ENCODE measurements at places on chromosomes 16 and 17. TPM values are rescaled to one million over a fixed set of nuclear protein-coding genes. Genes with fewer than 3 reads are reported as not detected.

Gene RCVRN
- not detected for total RNA-seq

Gene NDUFAF8
- total RNA-seq: 97.2 TPM

Gene INPP5K
- total RNA-seq: 18.2 TPM

Gene SHBG
- not detected for total RNA-seq

Gene SLC16A13
- 5.2 TPM for total RNA-seq

Gene SLC6A2
- total RNA-seq: not detected

Gene CCL17
- not detected for total RNA-seq

Gene CCDC200
- not detected for total RNA-seq

GRCh38 chr17:79741751-79742588, 11.2 kb downstream of the ENPP7 start:
- H3K27ac ChIP-seq: no peak overlapping the region
- no peak overlapping the region for H3K4me3 ChIP-seq
- peaks cover 41% of the 10 kb centered on the region for H3K27me3 ChIP-seq
- no peaks in the 10 kb centered on the region for H3K36me3 ChIP-seq

GRCh38 chr17:46772475-46773220, 45.8 kb downstream of the WNT3 start:
- DNase-seq: no peak
- no peaks in the 10 kb centered on the region for H3K36me3 ChIP-seq
- peak overlapping the region; percentile 65 for H3K4me3 ChIP-seq
- H3K27me3 ChIP-seq: peaks cover 48% of the 10 kb centered on the region

- no peaks in the 10 kb centered on the region for H3K4me1 ChIP-seq
- H3K4me3 ChIP-seq: no peak overlapping the region
- no peak overlapping the region for H3K27ac ChIP-seq
- H3K36me3 ChIP-seq: peaks cover 2% of the 10 kb centered on the region
- H3K27me3 ChIP-seq: no peaks in the 10 kb centered on the region
These were observed 2.1 kb downstream of the IGFALS start for GRCh38 chr16:1791256-1791942.

GRCh38 chr17:82858376-82859126, 18.7 kb upstream of the ZNF750 start:
- peaks cover 42% of the 10 kb centered on the region for H3K4me1 ChIP-seq
- peak overlapping the region; percentile 48 for H3K4me3 ChIP-seq
- DNase-seq: no peak
- no peaks in the 10 kb centered on the region for H3K27me3 ChIP-seq
- H3K27ac ChIP-seq: peak overlapping the region; percentile 85

GRCh38 chr17:78910497-78911284, 7.7 kb upstream of the CEP295NL start:
- DNase-seq: no peak
- no peaks in the 10 kb centered on the region for H3K27me3 ChIP-seq
- H3K36me3 ChIP-seq: no peaks in the 10 kb centered on the region
- H3K4me3 ChIP-seq: no peak overlapping the region
- no peak overlapping the region for H3K27ac ChIP-seq

- H3K4me1 ChIP-seq: peaks cover 2% of the 10 kb centered on the region
- DNase-seq: no peak
- H3K27me3 ChIP-seq: peaks cover 5% of the 10 kb centered on the region
- no peak overlapping the region for H3K27ac ChIP-seq
- H3K36me3 ChIP-seq: no peaks in the 10 kb centered on the region
These were observed 183.5 kb upstream of the ANKFN1 start for GRCh38 chr17:55969562-55970324.

DNA sequence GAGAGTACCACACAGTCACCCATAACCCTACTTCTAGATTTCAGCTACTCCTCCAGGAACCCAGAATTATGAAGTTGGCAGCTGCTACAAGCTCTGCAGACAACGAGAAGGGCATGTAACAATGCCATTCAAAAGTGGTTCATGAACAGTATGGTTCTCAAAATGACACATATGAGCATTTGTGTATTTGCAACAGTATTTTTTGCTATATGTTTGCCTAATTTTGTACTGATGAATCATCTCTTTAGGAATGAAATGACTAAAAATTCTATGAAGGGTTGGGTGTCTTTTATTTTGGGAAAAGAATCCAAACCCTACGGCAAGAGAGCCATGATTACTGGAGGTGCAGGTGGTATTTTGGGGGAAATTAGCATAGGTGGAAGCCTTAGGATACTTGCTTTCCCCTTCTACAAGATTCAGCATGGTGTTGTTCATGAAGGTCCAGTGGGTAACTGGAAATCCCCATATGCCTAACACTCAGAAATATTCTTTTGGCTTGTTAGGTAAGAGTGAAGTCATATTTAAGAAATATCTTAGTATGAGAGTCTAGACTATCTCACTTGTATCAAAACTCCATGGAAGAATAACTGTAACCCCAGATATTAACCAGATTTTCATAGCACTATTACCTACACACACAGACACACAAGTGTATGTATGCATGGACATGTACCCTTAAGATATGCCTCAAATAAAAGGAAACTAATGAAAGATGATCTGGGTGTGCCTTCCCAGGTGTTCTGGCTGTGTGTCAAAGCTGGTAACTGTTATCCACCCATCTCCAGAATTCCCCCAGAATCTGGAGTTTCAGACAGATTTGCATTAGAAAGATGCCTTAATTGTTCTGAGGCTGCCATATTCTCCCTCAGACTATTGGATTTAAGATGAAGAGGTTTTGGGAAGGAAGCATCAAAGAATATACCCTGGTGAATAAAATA, 688.2 kb upstream of the SOX9 start:
- H3K4me1 ChIP-seq: no peaks in the 10 kb centered on the region
- no peaks in the 10 kb centered on the region for H3K27me3 ChIP-seq
- DNase-seq: no peak
- H3K36me3 ChIP-seq: no peaks in the 10 kb centered on the region

DNA sequence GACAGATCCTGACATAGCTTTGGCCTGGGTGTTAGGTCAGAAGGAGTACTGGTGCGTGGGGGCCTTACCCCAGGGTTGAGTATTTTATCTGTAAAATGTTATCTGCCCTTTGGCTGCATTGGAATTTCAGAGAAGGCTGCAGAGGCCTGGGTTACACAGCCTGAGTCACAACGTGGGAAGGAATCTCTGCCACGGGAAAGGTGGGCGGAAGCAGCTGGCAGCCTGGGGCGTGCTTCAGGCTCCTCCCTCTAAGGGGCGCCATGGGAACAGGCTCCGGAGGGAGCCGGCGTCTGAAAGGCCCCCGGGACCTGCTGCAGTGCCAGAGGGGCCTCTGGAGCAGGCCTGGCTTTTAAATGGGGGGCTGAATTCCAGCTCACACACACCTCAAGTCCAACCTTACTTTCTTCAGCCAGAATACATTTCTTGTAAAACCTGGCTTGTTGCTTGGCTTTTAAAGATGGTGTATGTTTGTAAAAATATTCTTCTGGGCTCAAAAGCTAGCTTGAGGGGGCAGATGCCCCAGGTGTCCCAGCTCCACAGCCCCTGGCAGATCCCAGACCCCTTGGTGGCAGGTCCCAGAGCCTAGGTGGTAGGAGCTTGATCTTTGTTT, 142.2 kb downstream of the RAB11FIP4 start:
- H3K36me3 ChIP-seq: no peaks in the 10 kb centered on the region
- no peak overlapping the region for H3K4me3 ChIP-seq
- no peak overlapping the region for H3K27ac ChIP-seq

- H3K4me1 ChIP-seq: peaks cover 11% of the 10 kb centered on the region
- H3K27me3 ChIP-seq: no peaks in the 10 kb centered on the region
- peak overlapping the region; percentile 7 for H3K27ac ChIP-seq
- H3K4me3 ChIP-seq: no peak overlapping the region
- no peaks in the 10 kb centered on the region for H3K36me3 ChIP-seq
These were observed 3.8 kb downstream of the SLC46A1 start for GRCh38 chr17:28402224-28402630.

DNA sequence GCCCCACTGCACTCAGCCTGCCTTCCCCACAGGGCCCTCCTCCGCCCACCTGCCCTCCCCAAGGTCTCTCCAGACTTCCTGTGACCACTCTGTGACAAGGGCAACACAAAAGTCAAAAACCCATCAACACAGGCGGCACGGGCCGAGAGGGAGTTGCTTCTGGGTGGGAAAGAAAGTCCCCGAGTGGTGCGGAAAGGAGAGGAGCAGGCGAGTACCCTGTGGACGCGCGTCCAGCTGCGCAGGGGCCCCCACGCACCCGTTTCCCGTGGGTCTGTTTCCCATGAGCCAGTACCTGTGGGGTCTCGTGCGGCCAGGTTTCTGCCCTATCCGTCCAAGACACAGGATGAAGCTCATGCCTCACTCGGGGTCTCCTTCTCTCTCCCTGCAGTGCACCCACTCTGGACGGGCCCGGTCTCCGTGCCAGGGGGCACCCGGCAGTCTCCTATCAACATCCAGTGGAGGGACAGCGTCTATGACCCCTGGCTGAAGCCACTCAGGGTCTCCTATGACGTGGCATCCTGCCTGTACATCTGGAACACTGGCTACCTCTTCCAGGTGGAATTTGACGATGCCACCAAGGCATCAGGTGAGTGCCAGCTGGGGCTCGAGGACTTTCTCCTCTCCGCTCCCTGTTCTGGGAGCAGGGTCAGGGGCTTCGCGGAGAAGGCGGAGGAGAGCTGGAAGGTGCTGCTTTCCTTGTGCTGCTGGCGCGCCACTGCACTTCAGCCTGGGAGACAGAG, 12.2 kb downstream of the CD2BP2 start:
- DNase-seq: no peak
- no peaks in the 10 kb centered on the region for H3K27me3 ChIP-seq
- no peak overlapping the region for H3K27ac ChIP-seq
- H3K4me1 ChIP-seq: peaks cover 6% of the 10 kb centered on the region
- no peaks in the 10 kb centered on the region for H3K36me3 ChIP-seq

DNA sequence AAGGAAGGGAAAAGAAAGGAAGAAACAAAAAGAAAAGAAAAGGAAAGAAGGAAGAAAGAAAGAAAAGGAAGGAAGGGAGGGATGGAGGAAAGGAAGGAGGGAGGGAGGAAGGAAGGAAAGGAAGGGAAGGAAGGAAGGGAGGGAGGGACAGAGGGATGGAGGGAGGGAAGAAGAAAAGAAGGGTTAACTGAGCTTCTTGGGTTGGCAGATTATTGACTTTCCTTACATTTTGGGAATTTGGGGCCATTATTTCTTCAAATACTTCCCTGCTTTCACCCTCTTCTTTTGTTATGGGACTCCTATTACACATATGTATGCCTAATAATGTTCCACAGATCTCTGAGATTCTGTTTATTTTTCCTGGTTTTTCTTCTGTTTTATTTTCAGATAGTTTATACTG, 285.6 kb downstream of the KCNJ2 start:
- no peaks in the 10 kb centered on the region for H3K27me3 ChIP-seq
- H3K4me3 ChIP-seq: no peak overlapping the region
- H3K4me1 ChIP-seq: no peaks in the 10 kb centered on the region
- no peak overlapping the region for H3K27ac ChIP-seq
- no peak for DNase-seq
- H3K36me3 ChIP-seq: no peaks in the 10 kb centered on the region

DNA sequence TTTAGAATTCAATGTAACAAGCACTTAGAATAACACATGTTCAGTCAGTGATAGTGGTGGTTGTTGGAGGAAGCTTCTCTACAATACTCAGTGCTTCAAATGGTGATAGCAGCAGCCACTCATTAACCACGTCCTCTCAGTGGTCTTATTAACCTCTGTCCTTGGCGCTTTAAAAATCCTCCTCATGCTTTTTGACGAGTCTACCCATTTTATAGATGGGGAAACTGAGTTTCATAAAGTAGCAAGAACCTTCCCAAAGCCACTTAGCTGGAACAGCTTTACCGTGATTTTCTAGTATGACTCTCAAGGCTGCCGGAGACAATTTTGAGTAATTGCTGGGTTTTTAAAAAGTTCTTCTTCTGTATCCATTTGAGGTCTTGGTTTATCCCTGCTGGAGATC, 47.4 kb downstream of the PLCG2 start:
- no peaks in the 10 kb centered on the region for H3K27me3 ChIP-seq
- H3K27ac ChIP-seq: no peak overlapping the region
- no peak for DNase-seq
- H3K4me1 ChIP-seq: peaks cover 5% of the 10 kb centered on the region
- H3K4me3 ChIP-seq: no peak overlapping the region
- no peaks in the 10 kb centered on the region for H3K36me3 ChIP-seq

- H3K27me3 ChIP-seq: no peaks in the 10 kb centered on the region
- DNase-seq: no peak
- no peak overlapping the region for H3K27ac ChIP-seq
These were observed 272.3 kb downstream of the FOXL1 start for GRCh38 chr16:86850670-86851069.

DNA sequence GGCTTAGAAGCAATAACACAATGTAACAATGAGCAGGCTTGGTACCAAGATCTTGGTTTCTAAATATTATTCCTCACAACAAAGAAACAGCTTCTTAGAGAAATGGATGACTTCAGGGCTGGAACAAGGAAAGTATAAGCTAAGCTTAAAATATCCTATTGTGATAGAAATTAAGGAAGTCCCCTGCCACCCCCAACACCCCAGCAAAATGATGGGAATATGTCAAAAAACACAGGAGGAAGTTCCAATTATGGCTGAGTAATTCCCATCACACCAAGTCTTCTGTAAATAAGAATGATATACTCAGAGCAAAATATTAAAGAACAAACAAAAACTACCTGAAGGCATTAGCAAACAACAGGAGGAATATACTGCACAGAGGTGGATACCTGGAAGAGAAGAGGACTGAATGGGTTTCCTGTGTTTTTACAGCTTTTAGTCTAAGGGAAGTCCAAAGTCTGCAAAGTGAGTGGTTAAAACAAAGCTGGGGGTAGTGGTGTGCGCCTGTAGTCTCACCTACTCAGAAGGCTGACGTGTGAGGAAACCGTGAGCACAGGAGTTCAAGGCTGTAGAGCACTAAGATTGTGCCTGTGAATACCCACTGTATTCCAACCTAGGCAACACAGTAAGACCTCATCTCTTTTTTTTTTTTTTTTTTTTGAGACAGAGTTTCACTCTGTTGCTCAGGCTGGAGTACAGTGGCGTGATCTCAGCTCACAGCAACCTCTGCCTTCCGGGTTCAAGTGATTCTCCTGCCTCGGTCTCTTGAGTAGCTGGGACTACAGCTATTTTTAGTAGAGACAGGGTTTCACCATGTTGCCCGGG, 17.1 kb upstream of the ATP6V0A1 start:
- no peak for DNase-seq
- H3K4me1 ChIP-seq: peaks cover 10% of the 10 kb centered on the region
- H3K36me3 ChIP-seq: no peaks in the 10 kb centered on the region
- H3K27me3 ChIP-seq: no peaks in the 10 kb centered on the region

DNA sequence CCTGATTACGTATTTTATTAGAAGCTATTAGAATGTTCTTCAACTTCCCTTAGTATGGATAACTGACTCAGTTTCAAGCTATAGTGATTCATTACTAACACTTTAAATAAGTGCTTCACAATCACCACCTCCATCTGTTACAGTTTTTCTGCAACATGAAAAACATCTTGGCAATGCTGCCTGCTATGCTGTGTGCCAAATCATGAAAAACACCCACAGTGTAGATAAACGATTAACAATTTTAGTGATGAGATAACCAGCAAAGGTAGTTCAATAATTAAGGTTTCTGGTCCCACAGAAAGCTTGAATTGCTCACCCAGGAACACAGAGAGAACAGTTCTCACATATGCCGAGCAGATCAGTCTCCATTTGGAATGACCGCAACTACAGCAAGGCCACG, 51.4 kb upstream of the SLC25A19 start:
- H3K4me3 ChIP-seq: no peak overlapping the region
- DNase-seq: no peak
- peaks cover 78% of the 10 kb centered on the region for H3K4me1 ChIP-seq
- no peaks in the 10 kb centered on the region for H3K27me3 ChIP-seq

GRCh38 chr16:14071576-14072271, 605 bp downstream of the MRTFB start:
- H3K4me3 ChIP-seq: peak overlapping the region; percentile 83
- peak; percentile 37 for DNase-seq
- H3K4me1 ChIP-seq: peaks cover 10% of the 10 kb centered on the region
- H3K36me3 ChIP-seq: peaks cover 3% of the 10 kb centered on the region
- no peaks in the 10 kb centered on the region for H3K27me3 ChIP-seq
